Thoracic aorta endothelial cell (primary cell): ENCODE measurements at places on chromosomes 1 and 21. TPM values are rescaled to one million over a fixed set of nuclear protein-coding genes. Genes with fewer than 3 reads are reported as not detected.

CYP4A11 gene
- total RNA-seq: not detected in 2 replicates

TNFAIP8L2 gene
- not detected in 2 replicates for total RNA-seq

MARCKSL1 gene
- total RNA-seq: 118 and 121 TPM in 2 replicates

S100A16 gene
- 530 TPM in 2 replicates for total RNA-seq

SPATA21 gene
- under 0.01 TPM in 1 of 2 replicates, not detected in the other for total RNA-seq

RORC gene
- 0.13 TPM in 1 of 2 replicates, not detected in the other for total RNA-seq

TNFSF18 gene
- 70.5 and 71.2 TPM in 2 replicates for total RNA-seq

CHAF1B gene
- total RNA-seq: 8.2 and 10.8 TPM in 2 replicates

KLHDC9 gene
- total RNA-seq: 0.79 and 0.80 TPM in 2 replicates

FLAD1 gene
- total RNA-seq: 21.6 and 22.3 TPM in 2 replicates

MSH4 gene
- 0.14 and 0.27 TPM in 2 replicates for total RNA-seq

HECTD3 gene
- 39.0 and 40.8 TPM in 2 replicates for total RNA-seq

UBL4B gene
- total RNA-seq: not detected in 2 replicates

KRTAP21-2 gene
- total RNA-seq: not detected in 2 replicates

FAM177B gene
- total RNA-seq: not detected in 2 replicates

ST6GALNAC5 gene
- total RNA-seq: not detected in 2 replicates

RPTN gene
- not detected in 2 replicates for total RNA-seq

GNG4 gene
- not detected in 2 replicates for total RNA-seq

RAB3GAP2 gene
- total RNA-seq: 50.3 and 51.5 TPM in 2 replicates

CPLANE2 gene
- total RNA-seq: 5.9 and 8.1 TPM in 2 replicates

OR2L3 gene
- not detected in 2 replicates for total RNA-seq

SPRR2B gene
- not detected in 2 replicates for total RNA-seq

OR2M3 gene
- not detected in 2 replicates for total RNA-seq

MTMR11 gene
- total RNA-seq: 6.9 and 8.8 TPM in 2 replicates

NEK7 gene
- 224 and 251 TPM in 2 replicates for total RNA-seq

KRTAP26-1 gene
- total RNA-seq: not detected in 2 replicates

PCSK9 gene
- total RNA-seq: 0.07 TPM in 1 of 2 replicates, not detected in the other
